Right atrium auricular region (tissue), 2 donors: ENCODE measurements at places on chromosomes 2 and 18.

DNA sequence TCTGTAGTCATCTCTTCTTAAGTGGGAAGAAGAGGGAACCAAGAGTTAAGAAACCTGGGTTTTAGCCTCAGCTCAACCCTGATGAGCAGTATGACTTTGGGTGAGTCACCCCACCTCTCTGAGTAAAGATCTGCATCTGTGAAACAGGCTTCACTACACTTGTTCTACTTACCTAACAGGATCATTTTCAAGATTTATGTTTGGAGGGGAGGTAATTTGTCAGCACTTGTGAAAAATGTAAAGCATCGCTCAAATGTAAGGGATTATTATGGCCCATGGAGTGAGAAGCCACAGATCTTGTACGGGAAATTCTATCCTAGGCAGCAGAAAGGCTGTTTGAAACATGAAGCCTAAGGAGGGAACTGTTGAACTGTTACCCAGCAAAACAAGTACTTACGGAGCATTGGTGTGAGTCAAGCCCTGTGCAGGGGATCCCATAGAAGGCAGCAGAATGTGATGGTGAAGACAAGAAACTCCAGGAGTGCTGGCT, 160.6 kb downstream of the PRKCE start:
- H3K27me3 ChIP-seq, result no peaks in the 10 kb centered on the region
- H3K4me3 ChIP-seq, result no peak overlapping the region
- H3K27ac ChIP-seq, result peak overlapping the region; percentile 59

- H3K27me3 ChIP-seq, result no peaks in the 10 kb centered on the region
- H3K4me1 ChIP-seq, result peaks cover 25% of the 10 kb centered on the region
- DNase-seq, result no peak
- no peak overlapping the region for H3K27ac ChIP-seq
Observed at GRCh38 chr2:97979904-97980303, 15.8 kb downstream of the TMEM131 start.

- H3K27ac ChIP-seq, result no peak overlapping the region
- H3K36me3 ChIP-seq, result no peaks in the 10 kb centered on the region
- no peak for DNase-seq
- no peak overlapping the region for H3K4me3 ChIP-seq
Observed at GRCh38 chr2:45466053-45466452, 145.0 kb downstream of the SRBD1 start.

DNA sequence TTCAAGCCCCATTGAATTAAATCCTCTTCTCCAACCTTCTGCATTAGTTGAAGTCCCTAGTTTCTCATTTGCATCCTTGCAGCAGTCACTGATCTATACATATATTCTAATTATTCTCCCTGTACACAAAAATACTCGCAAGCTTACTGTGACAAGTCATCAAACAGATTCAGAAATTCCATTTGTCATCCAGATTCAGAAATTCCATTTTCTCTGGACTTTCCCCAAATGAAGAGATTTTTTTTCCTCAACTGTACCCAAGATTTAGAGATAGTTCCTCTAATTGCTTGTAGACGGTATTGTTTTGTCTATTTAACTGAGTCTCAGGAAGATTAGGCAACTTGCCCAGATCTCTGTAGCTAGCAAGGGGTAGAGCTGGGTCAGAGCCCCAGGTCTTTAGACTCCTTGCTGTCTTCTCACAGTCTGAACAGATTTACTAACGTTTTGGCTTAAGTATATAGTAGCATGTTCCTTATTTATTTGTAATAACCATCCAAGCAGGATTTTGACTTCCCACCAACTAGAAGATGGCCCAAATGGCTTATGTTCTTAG, 34.2 kb downstream of the RAB12 start:
- no peak overlapping the region for H3K27ac ChIP-seq
- H3K4me1 ChIP-seq, result no peaks in the 10 kb centered on the region
- no peaks in the 10 kb centered on the region for H3K27me3 ChIP-seq
- no peak overlapping the region for H3K4me3 ChIP-seq
- H3K36me3 ChIP-seq, result peaks cover 22% of the 10 kb centered on the region

DNA sequence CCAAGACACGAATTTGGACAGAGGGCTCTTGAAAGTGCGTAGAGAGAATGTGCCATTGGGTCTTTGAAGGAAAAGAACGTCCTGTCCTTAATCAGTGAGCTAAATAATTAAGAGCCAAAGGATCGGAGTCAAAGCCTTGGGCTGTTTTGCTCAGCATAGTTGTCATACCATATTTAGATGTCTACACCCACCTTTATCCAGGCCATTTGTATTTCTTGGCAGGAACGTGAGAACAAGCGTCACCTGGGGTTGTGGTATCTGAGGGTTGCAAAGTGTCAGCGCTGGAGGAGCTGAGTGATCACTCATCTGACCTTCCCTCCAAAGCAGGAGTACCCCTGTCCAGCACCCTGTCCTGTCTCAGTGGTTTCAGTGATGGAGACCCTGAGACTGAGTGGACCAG, 4.5 kb downstream of the LPIN1 start:
- DNase-seq, result no peak
- H3K4me3 ChIP-seq, result no peak overlapping the region
- peaks cover 68% of the 10 kb centered on the region for H3K4me1 ChIP-seq
- no peaks in the 10 kb centered on the region for H3K36me3 ChIP-seq
- H3K27ac ChIP-seq, result no peak overlapping the region

DNA sequence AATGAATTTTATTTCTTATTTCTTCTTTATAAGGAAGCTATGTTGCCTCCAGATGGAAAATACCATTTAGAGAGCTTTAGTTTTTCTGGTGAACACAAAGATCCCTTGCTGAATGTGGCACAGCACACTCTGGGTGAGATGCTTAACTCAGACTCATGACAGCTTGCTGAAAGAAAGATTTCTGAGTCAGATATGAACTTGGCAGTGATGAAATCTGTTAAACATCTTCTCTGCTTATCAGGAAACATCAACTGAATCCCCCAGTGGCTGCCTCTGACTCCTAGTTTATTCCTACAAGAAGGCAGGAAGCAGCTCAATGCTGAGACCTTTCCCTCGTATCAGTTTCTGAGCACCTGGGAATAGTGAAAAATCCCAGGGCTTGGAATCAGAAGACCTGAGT, 162.8 kb downstream of the OSR1 start:
- no peaks in the 10 kb centered on the region for H3K27me3 ChIP-seq
- no peak for DNase-seq
- H3K27ac ChIP-seq, result no peak overlapping the region

DNA sequence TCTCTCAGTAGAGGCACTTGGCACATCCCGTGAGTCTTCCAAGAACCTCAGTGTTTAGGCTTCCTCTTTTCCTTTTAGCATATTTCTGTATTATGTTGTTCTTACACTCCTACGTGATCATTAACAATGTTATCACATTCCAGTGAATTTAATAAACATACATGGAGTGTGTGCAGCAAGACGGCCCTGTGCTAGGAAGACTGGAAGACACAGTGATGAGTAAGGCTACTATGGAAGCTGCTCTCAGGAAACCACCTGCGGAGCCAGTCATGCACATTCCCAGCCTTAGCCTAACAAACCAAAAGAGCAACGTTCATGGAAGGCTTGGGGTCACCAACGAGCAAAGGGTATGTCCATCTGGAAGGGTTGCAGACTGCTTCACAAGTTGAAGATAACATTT, 103.4 kb downstream of the ETAA1 start:
- H3K27me3 ChIP-seq, result no peaks in the 10 kb centered on the region
- no peaks in the 10 kb centered on the region for H3K4me1 ChIP-seq
- H3K27ac ChIP-seq, result no peak overlapping the region
- no peak for DNase-seq
- H3K36me3 ChIP-seq, result no peaks in the 10 kb centered on the region

GRCh38 chr2:68185541-68186164, 28.0 kb downstream of the PNO1 start:
- H3K4me3 ChIP-seq, result no peak overlapping the region
- H3K27me3 ChIP-seq, result no peaks in the 10 kb centered on the region
- peaks cover 18% of the 10 kb centered on the region for H3K36me3 ChIP-seq
- H3K4me1 ChIP-seq, result no peaks in the 10 kb centered on the region
- H3K27ac ChIP-seq, result no peak overlapping the region

DNA sequence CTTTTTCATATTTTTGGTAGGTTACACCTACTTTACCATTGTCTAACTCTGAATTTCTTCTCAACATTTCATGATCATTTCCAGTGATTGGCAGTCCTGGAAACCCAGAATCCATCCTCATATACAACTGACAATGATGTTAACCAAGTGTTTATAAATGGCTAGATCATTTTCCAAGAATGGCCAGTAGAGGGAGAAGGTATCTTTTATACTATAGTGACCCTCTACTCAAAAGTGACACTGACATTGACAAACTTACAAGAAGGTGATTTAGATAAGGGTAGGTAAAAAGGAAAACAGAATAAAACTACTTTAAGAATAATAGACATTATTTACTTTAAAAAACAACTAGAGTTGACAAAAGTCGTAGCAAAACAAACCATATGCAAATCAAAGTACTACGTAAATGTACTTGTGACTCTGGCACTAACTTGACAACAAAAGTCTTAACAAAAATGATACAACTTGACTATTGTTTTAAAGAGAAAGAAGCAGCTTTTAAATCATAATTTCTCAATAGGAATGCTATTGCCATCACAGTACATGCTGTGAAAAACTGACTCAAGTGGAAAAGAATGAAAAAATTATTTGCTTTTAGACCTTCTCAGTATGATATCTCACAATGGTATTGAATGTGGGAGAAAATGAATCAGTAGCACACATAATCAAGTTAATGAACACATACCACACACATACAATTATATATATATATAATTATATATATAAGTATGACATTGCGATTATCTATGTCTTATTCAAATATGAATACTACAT, 76.6 kb upstream of the GRB14 start:
- H3K4me1 ChIP-seq, result no peaks in the 10 kb centered on the region
- no peak overlapping the region for H3K4me3 ChIP-seq
- no peak overlapping the region for H3K27ac ChIP-seq
- no peaks in the 10 kb centered on the region for H3K27me3 ChIP-seq

GRCh38 chr2:168002021-168002553, 245.3 kb downstream of the STK39 start:
- peaks cover 1% of the 10 kb centered on the region for H3K36me3 ChIP-seq
- no peak for DNase-seq
- H3K4me1 ChIP-seq, result peaks cover 7% of the 10 kb centered on the region
- H3K27ac ChIP-seq, result no peak overlapping the region
- no peaks in the 10 kb centered on the region for H3K27me3 ChIP-seq
- no peak overlapping the region for H3K4me3 ChIP-seq

DNA sequence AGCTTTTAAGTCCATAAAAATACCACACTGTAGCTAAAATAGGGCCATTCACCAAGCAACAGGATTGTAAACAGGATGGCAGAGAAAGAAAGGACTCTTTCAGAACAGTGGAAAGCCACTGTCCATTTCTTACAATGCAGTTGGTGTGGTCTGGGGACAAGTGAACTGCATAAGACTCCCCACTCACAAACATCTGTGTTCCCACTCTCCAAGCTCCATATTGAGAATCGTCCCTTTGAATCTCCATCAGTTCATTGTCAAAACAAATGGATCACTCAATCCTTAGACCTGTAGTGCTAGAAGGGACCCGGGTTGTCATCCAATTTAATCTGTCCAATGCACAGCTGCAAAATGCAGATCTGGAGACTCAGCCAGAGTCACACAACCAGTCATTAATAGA, 347.4 kb upstream of the KLHL29 start:
- H3K36me3 ChIP-seq, result no peaks in the 10 kb centered on the region
- DNase-seq, result no peak
- H3K4me1 ChIP-seq, result no peaks in the 10 kb centered on the region
- no peak overlapping the region for H3K27ac ChIP-seq
- no peak overlapping the region for H3K4me3 ChIP-seq

- H3K4me3 ChIP-seq, result no peak overlapping the region
- no peak overlapping the region for H3K27ac ChIP-seq
- DNase-seq, result no peak
- H3K4me1 ChIP-seq, result peaks cover 24% of the 10 kb centered on the region
- H3K36me3 ChIP-seq, result no peaks in the 10 kb centered on the region
Observed at GRCh38 chr2:195664528-195664927, 7.5 kb downstream of the SLC39A10 start.

DNA sequence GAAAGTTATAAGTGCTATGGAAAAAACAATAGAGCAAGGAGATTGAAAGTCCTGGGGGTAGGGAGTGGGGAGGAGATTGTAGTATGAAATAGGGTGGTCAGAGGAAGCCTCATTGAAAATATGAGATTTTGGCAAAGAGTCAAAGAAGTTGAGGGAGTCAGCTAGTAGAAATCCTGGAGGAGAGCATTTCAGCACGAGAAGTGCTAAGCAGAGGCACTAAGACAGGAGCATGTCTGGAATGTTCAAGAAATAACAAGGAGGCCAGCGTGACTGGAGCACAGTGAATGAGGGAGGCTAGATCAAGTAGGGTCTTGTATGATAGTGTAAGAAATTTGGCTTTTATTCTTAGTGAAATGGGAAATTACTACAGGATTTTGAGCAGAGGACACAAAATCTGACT, 2.1 kb upstream of the TSPYL6 start:
- H3K27ac ChIP-seq, result no peak overlapping the region
- no peaks in the 10 kb centered on the region for H3K27me3 ChIP-seq
- H3K4me1 ChIP-seq, result no peaks in the 10 kb centered on the region
- H3K4me3 ChIP-seq, result no peak overlapping the region
- no peak for DNase-seq
- no peaks in the 10 kb centered on the region for H3K36me3 ChIP-seq

- no peaks in the 10 kb centered on the region for H3K27me3 ChIP-seq
- H3K4me1 ChIP-seq, result no peaks in the 10 kb centered on the region
- no peaks in the 10 kb centered on the region for H3K36me3 ChIP-seq
- no peak overlapping the region for H3K27ac ChIP-seq
Observed at GRCh38 chr2:224611938-224612337, 26.8 kb upstream of the CUL3 start.

GRCh38 chr18:22952525-22952924, 19.4 kb downstream of the RBBP8 start:
- DNase-seq, result no peak
- no peaks in the 10 kb centered on the region for H3K4me1 ChIP-seq
- H3K4me3 ChIP-seq, result no peak overlapping the region
- H3K27ac ChIP-seq, result no peak overlapping the region
- H3K36me3 ChIP-seq, result no peaks in the 10 kb centered on the region
- no peaks in the 10 kb centered on the region for H3K27me3 ChIP-seq

DNA sequence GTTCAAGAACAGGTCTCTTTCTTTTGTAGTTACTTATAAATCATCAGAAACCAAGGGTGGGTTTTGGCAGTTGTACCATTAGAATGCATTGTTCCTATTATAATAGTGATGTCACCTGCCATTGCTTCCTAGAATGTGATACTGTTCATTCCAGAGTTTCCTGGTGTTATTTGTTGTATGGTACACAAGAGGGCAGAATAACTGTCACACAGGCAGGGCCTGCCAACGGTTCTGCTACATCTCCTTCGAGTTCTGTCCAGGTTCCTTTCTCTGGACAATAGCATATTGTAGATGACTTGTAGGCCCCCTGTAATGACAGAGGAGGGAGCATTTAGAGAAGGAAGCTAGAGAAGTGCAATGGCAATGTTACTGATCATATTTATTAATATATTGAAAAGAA, 98.3 kb downstream of the KLHL14 start:
- H3K36me3 ChIP-seq, result no peaks in the 10 kb centered on the region
- H3K4me1 ChIP-seq, result no peaks in the 10 kb centered on the region
- no peaks in the 10 kb centered on the region for H3K27me3 ChIP-seq
- no peak for DNase-seq
- H3K27ac ChIP-seq, result no peak overlapping the region

- no peaks in the 10 kb centered on the region for H3K36me3 ChIP-seq
- no peak overlapping the region for H3K27ac ChIP-seq
- no peaks in the 10 kb centered on the region for H3K27me3 ChIP-seq
- no peaks in the 10 kb centered on the region for H3K4me1 ChIP-seq
Observed at GRCh38 chr18:55886886-55887285, 298.9 kb upstream of the TCF4 start.
